ENCODE measurements at places on chromosomes 5 and 9.

- no peak for DNase-seq
Measured at GRCh38 chr5:170510559-170510958, 6.7 kb downstream of the KCNIP1 start.

GRCh38 chr9:112858625-112859147, 32.0 kb downstream of the SLC46A2 start:
- no peak for DNase-seq

- DNase-seq, result no peak
Measured at GRCh38 chr9:105405514-105406131, 42.2 kb upstream of the FSD1L start.

DNA sequence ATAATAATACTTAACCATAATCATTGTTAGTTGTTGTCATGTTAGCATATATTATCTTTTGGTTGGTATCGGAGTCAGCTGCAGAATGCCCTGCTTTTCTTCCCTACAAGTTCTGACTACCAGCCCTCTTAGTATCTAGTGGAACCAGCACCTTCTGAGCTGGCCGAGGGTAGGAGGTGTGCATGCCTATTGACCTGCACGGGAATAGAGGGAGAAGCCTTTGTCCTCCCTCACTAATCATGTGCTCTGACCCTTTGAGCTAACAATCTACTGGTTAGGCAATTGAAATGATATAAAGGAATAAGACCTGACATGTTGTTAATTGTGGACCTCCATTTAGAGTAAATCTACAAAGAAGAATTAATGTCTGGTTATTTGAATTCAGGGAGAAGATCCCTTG, 4.1 kb downstream of the PCSK5 start:
- DNase-seq, result no peak

GRCh38 chr5:91077623-91078022, 305.5 kb downstream of the ARRDC3 start:
- no peak for DNase-seq

- DNase-seq, result no peak
Measured at GRCh38 chr9:1978941-1979340, 36.2 kb upstream of the SMARCA2 start.

DNA sequence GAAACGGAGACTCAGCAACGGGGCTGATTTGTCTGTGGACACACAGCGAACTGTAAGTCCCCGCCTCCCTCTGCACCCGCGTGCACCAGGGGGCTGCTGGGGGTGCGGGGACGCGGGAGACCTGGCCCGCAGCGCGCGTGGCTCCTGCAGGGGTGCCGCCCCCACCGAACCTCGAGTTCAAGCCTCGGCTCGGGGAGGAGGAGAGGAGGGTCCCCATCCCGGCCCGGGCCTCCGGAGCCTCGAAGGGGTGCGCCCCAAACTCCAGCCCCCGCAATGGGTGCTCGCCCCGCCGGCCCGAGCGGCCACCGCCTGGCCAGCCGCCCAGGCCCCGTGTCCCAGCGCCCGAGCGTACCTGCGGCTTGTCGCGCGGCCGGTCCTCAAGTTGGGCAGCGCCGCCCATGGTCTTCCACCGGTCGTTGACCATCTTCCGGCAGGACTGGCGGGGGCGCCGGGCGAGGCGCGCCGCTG, 829 bp downstream of the FIBCD1 start:
- no peak for DNase-seq

DNA sequence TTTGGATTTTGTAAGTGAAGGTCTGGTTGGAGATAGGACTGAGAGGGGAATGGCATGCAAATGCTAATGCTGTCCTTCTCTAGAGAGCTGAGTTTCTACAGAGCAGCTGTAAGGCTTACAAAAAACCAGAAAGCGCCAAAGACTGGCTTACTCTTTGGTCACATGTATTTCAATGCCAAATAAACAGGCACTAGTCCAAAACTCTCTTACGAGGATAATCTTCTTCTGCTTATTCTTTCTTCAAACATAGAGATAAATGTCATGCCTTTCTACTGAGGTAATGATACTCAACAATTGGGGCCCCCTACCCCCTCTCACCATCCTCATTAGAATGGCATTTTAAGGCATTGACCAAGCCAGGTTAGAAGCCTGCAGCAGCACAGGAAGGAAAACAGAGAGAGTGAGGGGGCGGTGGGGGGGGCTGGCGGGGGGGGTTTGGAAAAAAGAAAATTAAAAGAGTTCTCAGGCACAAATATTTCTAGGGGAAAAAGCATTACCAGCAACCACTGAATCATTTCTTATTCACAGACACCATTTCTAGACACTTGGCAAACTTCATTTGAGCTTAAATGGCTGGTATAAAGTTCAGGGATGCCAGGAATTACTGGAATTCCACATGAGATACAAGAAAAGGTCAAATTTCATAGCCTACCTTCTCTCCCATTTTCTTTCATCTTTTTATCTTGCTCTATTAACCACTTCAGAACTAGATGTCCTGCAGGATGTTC, 34.0 kb downstream of the PUM3 start:
- no peak for DNase-seq

Measured in activated T-cell treated with anti-CD3 and anti-CD28 coated beads for 1 hour (primary cell).